ENCODE measurements at places on chromosomes 12 and 14.
A peak's percentile ranks its signal among the peaks of the same experiment; 100 is the strongest.

DNA sequence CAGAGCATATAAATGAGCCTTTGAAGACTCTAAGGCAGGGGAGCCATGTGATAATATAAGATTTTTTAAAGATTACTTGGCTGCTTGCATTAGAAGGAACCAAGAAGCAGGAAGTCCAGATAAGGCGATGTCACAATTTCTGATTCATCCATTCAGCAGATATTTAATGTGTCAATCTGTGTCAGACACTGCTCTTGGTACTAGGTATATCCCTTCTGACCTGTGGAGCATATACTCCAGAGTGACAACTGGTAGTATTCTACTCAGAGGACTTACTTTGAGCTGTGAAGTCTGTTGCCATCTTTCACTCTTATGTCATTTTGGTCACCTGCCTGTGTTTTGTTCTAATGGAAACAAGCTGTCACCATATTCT, 10.7 kb downstream of the EID3 start:
- no peaks in the 10 kb centered on the region for H3K4me1 ChIP-seq
- H3K27ac ChIP-seq, result no peak overlapping the region
- H3K36me3 ChIP-seq, result peaks cover 55% of the 10 kb centered on the region

- no peak for DNase-seq
- H3K36me3 ChIP-seq, result no peaks in the 10 kb centered on the region
- H3K4me1 ChIP-seq, result no peaks in the 10 kb centered on the region
- no peak overlapping the region for H3K27ac ChIP-seq
- H3K4me3 ChIP-seq, result no peak overlapping the region
These were observed 422.4 kb downstream of the TMEM117 start for GRCh38 chr12:44258246-44258645.

DNA sequence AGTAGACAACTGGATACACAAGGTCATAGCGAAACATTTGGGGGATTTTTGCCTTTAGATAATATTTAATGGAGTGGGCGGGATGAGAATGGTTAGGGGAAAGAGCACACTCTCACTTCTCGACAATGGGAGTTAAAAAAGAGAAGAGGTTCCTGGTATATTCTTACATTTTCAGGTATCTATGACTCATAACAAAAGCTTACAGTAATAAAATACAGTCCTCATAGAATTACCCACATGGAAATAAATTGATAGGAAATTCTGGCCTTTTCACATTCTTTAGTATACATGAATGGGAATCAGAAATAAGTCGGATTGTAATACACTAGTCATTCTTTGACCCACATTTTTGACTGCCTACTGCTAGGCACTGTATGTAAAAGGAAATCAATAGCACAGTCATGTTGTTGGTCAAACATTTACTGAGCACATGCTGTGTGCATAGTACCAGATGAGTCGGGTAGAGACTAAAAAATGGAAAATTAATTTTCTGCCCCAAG, 8.2 kb upstream of the CRADD start:
- DNase-seq, result no peak
- H3K36me3 ChIP-seq, result no peaks in the 10 kb centered on the region
- no peaks in the 10 kb centered on the region for H3K27me3 ChIP-seq

DNA sequence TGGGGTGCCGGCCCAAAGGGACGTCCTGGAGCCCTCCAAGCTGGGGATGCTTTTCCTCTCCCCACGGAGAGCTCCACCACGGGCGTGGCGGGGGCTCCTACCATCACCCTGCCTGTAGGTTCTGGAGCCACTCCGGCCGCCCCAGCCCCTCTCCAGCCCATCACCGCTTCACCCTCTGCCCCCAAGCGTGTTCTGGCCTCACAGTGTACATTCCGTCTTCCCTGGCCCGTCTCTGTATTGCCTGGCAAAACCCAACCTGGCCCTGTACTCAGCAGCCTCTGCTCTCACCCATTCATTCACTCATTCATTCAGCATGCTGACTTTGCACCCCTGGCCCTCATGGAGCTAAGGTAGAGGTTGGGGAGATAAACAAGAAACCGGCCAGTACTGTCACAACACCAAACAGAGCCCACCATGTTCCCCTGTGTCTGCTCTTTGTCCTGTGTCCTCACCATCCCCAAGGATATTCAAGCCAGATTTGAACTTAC, 20.3 kb downstream of the SLC25A29 start:
- no peaks in the 10 kb centered on the region for H3K36me3 ChIP-seq
- H3K4me1 ChIP-seq, result peaks cover 24% of the 10 kb centered on the region
- no peak for DNase-seq
- H3K27ac ChIP-seq, result no peak overlapping the region
- peak overlapping the region; percentile 38 for H3K4me3 ChIP-seq

DNA sequence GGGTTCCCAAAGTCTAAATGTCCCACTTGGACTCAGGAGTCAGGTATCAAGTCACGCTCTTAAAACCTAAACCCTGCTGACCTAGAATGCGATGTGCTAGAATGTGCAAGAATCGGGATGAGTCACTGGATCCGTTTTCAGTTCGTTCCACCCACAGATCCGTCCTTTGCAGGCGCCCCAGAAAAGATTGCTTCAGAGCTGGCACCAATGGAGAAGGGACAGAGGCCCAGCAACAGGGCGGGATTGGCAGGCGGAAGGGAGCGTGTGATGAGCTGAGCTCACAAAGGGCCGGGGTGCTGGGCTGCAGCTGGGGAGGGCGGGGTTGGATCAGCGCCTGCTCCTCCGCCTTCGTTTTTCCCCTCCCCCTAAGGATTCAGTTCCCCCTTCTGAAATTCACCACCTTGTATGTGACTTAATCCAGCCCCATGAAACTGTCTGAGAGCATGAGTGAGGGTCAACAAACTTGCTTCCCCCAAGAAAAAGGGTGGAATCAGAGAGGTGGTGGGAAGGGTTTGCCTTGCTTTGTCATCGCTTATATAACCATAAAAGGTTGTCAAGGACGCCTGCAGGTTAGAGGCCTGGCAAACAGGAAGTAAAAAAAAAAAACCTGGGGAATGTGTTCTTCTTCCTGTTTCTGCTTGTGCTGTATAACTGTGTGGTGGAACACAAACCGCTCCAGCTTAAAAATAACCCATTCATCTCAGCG, 2.8 kb upstream of the UBC start:
- H3K27me3 ChIP-seq, result no peaks in the 10 kb centered on the region
- no peaks in the 10 kb centered on the region for H3K36me3 ChIP-seq
- peaks cover 40% of the 10 kb centered on the region for H3K4me1 ChIP-seq
- H3K4me3 ChIP-seq, result peak overlapping the region; percentile 18

DNA sequence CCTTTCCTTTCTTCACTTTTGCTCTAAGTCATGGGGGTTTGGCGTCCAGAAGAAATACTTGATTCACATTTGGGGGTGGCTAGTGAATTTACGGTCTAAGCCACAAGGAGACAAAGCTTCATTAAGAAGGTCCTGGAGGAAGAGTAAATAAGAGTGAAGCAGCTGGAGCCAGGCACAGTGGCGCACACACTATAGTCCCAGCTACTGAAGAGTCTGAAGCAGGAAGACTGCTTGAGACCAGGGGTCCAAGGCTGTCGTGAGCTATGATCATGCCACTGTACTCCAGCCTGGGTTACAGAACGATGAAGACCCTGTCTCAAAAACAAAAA, 23.3 kb downstream of the ACTN1 start:
- H3K27ac ChIP-seq, result peak overlapping the region; percentile 75
- no peaks in the 10 kb centered on the region for H3K36me3 ChIP-seq
- no peak overlapping the region for H3K4me3 ChIP-seq
- H3K4me1 ChIP-seq, result peaks cover 33% of the 10 kb centered on the region
- no peak for DNase-seq
